Caudate nucleus (tissue), 63 donors: ENCODE measurements at places on chromosomes 7 and 10.

DNA sequence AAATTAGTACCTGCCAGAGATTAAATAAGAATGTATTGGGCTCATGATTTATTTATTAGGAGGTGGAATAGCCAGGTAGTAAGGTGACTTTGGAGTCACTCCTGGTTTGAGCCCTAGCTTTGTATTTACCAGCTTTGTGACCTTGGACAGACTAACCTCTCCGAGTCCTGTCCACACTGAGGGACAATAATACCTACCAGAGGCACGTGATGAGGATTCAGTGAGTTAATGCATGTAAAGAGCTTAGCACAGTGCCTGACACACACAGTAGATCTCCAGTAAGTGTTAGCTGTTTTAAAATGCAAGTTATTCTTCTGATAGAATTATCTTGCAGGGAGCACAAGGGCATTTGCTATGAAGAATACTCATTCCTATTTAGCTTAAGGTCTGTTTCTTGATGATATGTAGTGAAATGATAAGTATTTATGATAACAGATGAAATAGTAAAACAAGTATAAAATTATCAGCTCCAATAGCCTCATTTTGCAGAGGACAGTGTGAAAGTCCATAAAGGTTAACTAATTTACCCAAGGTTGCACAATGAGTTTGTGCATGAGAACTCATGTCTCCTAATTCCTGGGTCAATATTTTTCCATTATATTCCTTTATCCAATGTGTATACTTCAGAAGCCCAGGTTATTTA is 36.4 kb downstream of the RABGEF1 start:
- DNase-seq, result no peak

GRCh38 chr7:11235491-11235890 is 261.8 kb downstream of the PHF14 start:
- no peak for DNase-seq

DNA sequence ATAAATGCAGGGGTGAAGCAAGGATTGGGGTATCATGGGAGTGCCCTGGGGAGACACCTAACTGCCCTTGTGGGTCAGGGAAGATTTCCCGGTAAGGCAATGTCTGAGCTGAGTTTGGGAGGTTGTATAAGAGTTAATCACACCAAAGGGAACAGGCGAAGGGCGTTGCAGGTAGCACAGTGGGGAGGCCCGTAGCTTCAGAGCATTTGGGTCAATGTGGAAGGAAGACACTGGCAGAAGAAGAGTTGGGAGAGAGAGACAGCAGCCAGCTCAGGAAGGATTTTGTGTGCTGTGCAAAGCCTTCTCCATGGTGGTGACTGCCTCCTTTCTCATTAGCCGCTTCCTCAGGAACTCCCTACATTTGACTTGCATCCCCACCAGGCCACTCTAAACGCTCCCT is 80.8 kb upstream of the LEP start:
- DNase-seq, result no peak

DNA sequence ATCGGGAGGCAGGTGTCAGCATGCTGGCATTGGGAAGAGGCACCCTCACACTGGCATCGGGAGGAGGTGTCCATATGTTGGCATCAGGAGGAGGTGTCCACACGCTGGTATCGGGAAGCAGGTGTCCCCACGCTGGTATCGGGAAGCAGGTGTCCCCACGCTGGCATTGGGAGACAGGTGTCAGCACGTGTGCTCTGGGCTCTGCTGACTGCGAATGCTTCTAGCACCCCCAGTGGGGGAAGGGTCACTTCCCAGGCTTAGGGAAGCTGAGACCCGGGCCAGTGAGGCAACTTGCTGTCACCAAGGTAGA is 92.5 kb upstream of the IKZF1 start:
- no peak for DNase-seq

- no peak for DNase-seq
Measured at GRCh38 chr10:94413361-94413760, 11.0 kb downstream of the TBC1D12 start.

DNA sequence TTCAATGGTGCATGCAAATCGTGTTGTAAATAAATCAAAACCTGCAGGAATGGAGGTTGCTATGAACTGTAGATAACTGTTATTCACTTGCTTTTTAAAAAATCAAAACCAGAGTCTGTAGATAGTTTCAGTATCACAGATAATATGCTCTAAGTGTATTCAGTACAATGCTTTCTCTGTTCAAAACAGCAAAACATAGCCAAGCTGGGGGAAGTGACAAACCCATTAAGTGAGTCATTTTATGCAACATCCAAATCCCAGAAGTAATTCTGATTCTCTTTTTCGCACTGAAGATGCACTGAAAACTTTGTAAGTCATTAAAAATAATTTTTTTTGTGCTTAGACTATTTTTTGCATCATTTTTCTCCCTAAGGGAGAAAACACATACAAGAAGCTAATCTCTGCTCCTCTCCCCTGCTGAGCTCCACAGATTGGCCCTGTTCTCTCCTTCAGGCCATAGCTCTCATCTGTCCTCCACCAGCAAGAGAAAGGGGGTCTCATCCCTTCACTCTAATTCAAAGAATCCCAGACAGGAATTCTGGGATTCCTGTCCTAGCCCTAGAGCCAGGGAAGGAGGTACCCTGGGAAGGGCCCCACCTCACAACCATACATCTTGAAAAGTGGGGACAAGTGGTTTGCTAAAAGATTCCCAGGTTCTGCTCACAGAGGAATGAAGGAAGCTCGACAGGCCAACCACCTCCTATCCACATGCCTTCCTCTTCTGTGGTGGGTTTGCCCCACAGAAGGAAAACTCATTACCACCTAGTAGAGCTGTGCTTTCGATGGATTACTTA is 4.9 kb downstream of the PRTFDC1 start:
- DNase-seq, result no peak

DNA sequence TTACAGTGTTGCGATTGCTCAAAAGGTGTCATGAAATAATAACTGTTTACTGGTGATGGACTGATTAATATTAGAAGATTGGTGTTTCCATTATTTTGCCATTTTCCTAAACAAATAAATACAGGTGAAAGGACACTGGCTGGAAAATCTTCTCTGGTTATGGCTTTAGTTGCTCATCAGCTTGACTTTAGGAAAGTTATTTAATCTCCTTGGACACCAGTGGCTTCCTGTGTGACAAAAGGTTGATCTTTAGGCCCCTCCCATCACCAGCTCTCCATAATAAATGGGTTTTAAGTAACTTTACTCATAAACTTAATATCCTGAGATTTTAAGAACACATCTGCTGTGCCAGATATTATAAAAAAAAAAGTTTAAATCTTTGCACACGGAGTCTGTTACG is 737 bp downstream of the CABCOCO1 start:
- no peak for DNase-seq

GRCh38 chr7:50147951-50148808 is 55.1 kb upstream of the ZPBP start:
- no peak for DNase-seq

DNA sequence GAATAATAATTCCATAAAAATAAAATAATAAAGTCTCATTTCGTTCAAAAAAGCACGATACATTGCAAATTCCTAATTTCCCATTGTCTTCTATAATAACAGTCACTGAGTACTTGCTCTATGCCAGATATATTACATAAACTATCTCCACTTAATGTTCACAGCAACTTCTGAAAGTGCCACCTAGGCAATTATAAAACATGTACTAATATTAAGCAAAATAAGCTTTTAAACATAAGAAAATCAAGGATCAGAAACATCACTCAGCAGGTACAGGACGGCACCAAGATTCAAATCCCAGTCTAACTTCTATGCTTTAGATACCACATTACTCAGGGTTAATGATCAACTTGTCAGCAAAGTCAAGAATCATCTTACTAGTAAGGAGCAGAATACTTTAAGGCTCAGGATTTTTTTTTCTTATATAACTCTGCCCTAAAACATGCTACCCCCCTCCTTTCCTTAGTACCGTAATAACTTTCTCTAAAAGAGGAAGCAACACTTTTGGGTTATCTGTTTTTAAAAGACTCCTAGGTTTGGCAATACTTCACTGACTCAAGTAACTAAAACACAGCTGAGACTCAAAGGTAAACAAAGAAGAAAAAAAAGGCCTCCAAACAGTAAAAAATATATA is 51.3 kb downstream of the USP6NL start:
- no peak for DNase-seq

GRCh38 chr10:30420766-30421165 is 13.2 kb upstream of the MAP3K8 start:
- DNase-seq, result no peak

DNA sequence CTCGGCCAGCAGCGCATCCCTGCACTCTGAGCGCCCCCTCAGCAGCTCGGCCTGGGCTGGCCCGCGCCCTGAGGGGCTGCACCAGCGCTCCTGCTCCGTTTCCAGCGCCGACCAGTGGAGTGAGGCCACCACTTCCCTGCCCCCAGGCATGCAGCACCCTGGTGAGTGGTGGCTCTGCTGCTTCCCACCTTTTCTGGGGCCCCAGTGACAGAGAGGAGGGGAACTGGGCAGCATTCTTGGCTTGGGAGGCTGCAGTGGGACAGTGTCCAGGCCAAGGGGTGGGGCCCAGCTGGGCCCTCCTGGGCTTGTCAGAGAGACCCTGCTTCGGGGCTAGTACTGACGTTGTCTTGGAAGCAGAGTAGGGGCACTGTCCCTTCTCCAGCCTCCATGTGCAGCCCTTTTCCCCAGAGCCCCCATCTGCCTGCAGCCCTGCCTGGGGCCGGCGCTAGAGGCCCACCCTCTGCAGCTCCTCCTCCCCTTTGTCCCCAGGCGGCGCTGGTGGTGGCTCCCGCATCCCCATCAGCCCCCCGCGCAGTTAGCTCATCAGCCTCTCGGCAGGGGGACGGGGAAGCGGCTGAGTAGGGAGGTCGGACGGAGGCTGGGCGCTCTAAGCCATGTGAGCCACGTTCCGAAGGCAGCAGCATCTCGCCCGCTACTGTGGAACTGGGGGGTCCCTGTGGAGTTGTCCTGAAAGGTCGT is 29.2 kb downstream of the GBX1 start:
- no peak for DNase-seq

DNA sequence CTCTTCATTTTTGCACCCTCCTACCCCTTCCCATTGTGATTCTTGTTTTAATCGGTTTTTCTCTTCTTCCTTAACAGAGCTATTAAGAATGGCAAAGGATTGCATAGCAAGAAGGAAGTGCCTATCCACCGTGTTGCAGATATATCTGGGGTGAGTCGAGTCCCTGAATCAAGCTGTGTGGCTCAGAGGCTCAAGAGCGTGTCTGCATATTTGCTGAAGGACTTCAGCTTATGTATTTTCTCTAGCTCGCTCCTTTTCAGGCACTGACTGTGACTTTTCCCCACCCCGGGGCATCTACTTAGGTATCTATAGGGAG is 126.6 kb downstream of the LRRC4 start:
- DNase-seq, result no peak

- DNase-seq, result no peak
Measured at GRCh38 chr7:71746006-71746405, 614.1 kb downstream of the GALNT17 start.

- DNase-seq, result no peak
Measured at GRCh38 chr7:80370587-80370986, 141.3 kb downstream of the GNAT3 start.

GRCh38 chr10:17785276-17785930 is 23.7 kb upstream of the MRC1 start:
- DNase-seq, result no peak

- no peak for DNase-seq
Measured at GRCh38 chr10:18164748-18165361, 24.6 kb downstream of the CACNB2 start.

- DNase-seq, result no peak
Measured at GRCh38 chr7:158325530-158326381, 261.9 kb downstream of the PTPRN2 start.

- peak; percentile 46 for DNase-seq
Measured at GRCh38 chr10:102229810-102230263, 3.7 kb downstream of the ELOVL3 start.

DNA sequence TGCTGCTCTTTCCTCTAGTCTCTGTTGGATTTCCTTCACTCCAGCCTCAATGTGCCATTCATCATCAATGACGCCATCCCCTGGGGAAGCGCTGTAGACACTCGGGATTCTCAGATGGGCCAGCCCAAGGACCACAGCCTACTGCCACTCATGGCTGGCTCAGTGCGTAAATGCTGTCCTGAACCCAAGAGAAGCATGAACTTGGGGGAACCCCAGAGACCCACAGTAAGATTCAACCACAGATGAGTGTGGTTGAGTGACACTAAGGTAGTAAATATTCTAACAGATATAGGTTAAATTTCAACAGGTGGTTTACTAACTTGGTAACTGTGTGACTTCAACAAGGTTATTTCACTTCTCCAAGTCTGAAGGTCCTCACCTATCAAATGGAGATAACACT is 304.1 kb downstream of the GRM8 start:
- DNase-seq, result no peak

DNA sequence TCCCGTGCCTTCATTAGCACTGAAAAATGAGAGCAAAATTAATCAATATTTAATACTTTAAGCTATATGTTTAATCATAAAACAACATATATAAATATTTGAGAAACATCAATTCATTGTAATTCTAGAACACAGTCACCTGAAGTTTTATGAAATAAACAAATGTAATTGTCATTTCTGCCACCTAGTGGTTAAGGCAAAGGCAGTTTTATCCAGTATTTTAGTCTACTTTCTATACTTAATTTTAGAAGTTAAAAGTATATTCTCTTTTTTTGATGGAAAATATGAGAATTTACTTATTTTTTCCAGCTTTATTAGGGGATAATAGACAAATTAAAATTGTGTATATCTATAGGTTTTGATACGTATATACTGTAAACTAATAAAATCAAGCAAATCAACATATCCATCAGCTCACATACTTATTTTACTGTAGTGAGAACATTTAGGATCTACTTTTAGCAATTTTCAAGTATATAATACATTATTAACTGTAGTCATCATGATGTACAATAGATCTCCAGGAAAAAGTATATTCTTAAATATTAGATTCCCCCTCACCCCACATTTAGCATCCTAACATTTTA is 16.9 kb downstream of the PCGF6 start:
- DNase-seq, result no peak

DNA sequence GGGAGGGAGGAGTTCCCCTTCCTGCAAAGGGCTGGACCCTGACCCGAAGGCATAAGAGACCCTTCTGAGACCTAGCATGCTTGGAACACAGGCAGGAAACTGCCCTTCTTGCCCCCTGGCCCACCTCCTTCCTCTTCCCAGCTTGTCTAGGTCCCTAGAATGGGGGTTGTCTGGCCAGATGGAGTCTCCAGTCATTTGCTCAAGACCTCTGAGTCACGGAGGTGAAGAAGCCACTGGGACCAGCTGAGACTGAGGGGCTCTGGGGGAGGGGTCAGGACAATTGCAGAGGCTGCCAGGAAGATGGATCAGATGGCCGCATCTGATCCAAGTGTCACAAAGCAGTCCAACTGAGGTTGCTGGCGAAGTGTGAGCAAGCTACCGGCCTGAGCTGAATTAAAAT is 46.2 kb downstream of the COL13A1 start:
- no peak for DNase-seq

DNA sequence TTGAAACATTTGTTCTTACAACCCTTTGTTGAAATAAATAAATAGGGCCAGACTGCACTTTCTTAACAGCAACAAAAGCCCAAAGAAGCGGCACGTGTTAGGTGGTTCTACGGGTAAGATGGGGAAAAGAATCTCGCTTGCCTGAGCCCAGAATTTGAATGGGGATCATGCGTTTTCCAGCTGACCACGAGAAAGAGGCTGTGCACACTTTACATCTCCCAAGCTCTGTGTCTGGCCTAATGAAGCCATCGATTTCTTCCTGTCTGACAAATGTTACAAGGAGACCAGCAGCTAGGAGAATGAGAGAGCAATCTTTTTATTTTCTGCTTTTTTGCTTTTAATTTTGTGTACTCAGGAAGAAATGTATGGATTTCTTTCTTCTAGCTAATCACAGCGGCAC is 52.2 kb downstream of the FRMD4A start:
- DNase-seq, result no peak

GRCh38 chr10:33376976-33377657 is 42.6 kb upstream of the NRP1 start:
- DNase-seq, result no peak

- no peak for DNase-seq
Measured at GRCh38 chr7:134886353-134887057, 99.8 kb upstream of the AGBL3 start.
